ENCODE measurements at places on chromosomes 5 and 9.

- no peak for DNase-seq
These were observed 106.8 kb downstream of the PDE6A start for GRCh38 chr5:149837680-149838269.

DNA sequence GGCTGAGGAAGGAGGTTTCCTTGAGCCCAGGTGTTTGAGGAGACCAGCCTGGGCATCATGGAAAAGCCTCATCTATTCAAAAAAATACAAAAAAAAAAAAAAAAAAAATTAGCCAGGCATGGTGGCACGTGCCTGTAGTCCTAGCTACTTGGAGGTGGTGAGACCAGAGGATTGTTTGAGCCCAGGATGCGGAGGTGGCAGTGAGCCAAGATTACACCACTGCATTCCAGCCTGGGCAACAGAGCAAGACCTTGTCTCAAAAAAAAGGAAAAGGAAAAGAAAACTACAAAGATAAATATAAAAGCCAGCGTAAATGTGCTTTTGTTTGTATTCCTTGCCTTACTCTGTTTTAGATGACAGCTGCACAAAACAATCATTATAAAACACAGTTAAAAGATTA is 2249.2 kb upstream of the C9orf72 start:
- no peak for DNase-seq

GRCh38 chr9:87622923-87623322 is 103.0 kb upstream of the CTSL start:
- DNase-seq, result no peak

DNA sequence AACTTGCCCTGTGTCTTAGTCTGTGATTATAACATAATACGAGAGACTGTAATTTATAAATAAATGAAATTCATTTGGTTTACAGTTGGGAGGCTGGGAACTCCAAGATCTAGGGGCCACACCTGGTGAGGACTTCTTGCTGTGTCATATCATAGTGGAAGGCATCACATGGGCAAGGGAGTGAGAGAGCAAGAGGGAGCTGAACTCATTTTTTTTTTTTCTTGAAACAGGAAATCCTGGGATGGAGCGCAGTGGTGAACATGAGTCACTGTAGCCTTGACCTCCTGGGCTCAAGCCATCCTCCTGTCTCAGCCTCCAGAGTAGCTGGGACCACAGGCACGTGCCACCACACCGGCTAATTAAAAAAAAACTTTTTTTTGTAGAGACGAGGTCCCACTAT is 7.2 kb downstream of the MLANA start:
- no peak for DNase-seq

- no peak for DNase-seq
These were observed 39.0 kb upstream of the IRX4 start for GRCh38 chr5:1921711-1922110.

DNA sequence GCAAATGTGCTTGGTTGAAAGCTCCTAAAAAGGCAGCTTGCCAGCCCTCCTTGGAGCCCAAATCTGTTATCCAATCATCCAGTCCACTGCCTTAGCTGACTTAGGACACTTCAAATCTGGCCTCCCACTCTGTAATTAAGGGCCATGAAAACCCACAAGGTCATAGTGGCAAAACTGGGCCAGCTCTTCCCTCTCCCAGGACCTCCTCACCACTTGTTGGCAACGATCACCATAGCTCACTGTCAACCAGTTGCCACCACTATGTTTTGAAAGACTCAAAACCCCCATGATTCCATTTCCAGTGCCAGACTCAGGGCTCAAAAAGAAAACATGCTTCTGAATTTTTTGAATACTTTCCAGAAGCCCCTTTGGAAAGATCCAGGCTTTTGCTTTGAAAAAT is 107.5 kb downstream of the NREP start:
- no peak for DNase-seq
